ENCODE measurements at places on chromosomes 13 and 19. TPM values are rescaled to one million over a fixed set of nuclear protein-coding genes. Genes with fewer than 3 reads are reported as not detected.

DNA sequence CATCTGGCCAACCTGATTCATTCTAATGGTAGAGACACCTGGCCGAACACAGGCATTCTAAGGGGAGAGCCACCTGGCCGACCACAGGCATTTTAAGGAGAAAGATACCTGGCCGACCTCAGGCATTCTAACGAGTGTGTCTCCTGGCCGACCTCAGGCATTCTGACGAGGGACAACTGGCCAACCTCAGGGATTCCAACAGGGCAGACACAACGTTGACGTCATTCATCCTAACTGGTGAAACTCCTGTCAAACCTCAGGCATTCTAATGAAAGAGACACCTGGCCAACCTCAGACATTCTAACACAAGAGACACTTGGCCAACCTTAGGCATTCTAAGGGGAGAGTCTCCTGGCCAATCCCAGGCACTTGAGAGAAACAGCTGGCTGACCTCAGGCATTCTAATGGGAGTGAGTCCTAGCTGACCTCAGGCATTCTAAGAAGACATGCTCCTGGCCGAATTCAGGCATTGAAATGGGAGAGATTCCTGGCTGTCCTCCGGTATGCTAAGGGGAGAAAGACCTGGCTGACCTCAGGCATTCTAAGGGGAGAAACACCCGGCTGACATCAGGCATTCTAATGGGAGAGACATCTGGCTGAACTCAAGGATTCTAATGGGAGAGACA is 1352.5 kb downstream of the UQCRFS1 start:
- H3K4me3 ChIP-seq = no peak overlapping the region
- no peaks in the 10 kb centered on the region for H3K4me1 ChIP-seq
- H3K27me3 ChIP-seq = no peaks in the 10 kb centered on the region
- no peak overlapping the region for H3K27ac ChIP-seq
- DNase-seq = no peak
- no peaks in the 10 kb centered on the region for H3K36me3 ChIP-seq

PCSK4 gene
- 1.0 TPM for total RNA-seq

KIR3DL2 gene
- not detected for total RNA-seq

VSTM2B gene
- not detected for total RNA-seq

GRCh38 chr13:30943881-30944280 is 11.4 kb downstream of the TEX26 start:
- no peak overlapping the region for H3K4me3 ChIP-seq
- no peaks in the 10 kb centered on the region for H3K36me3 ChIP-seq
- H3K27ac ChIP-seq = no peak overlapping the region
- no peaks in the 10 kb centered on the region for H3K27me3 ChIP-seq

PLK5 gene
- total RNA-seq = not detected

SRRM5 gene
- not detected for total RNA-seq

- H3K27me3 ChIP-seq = no peaks in the 10 kb centered on the region
- H3K27ac ChIP-seq = no peak overlapping the region
- H3K4me3 ChIP-seq = no peak overlapping the region
- DNase-seq = no peak
- peaks cover 12% of the 10 kb centered on the region for H3K36me3 ChIP-seq
- no peaks in the 10 kb centered on the region for H3K4me1 ChIP-seq
These were observed 42.6 kb downstream of the EFNB2 start for GRCh38 chr13:106492588-106493475.

PLA2G4C gene
- total RNA-seq = 23.2 TPM

GRCh38 chr19:18590273-18591272 is 2.0 kb downstream of the REX1BD start:
- H3K4me3 ChIP-seq = no peak overlapping the region
- peaks cover 10% of the 10 kb centered on the region for H3K36me3 ChIP-seq
- H3K27ac ChIP-seq = no peak overlapping the region
- no peaks in the 10 kb centered on the region for H3K27me3 ChIP-seq
- peak; percentile 66 for DNase-seq

- H3K27ac ChIP-seq = no peak overlapping the region
- H3K4me1 ChIP-seq = no peaks in the 10 kb centered on the region
- H3K27me3 ChIP-seq = no peaks in the 10 kb centered on the region
- DNase-seq = peak; percentile 79
- no peak overlapping the region for H3K4me3 ChIP-seq
These were observed 91.1 kb downstream of the RNASEH2B start for GRCh38 chr13:51000571-51001260.

KLF12 gene
- total RNA-seq = 12.3 TPM

GRCh38 chr13:77099415-77099814 is 72.5 kb upstream of the FBXL3 start:
- peaks cover 24% of the 10 kb centered on the region for H3K36me3 ChIP-seq
- no peak overlapping the region for H3K4me3 ChIP-seq
- DNase-seq = no peak
- H3K27me3 ChIP-seq = no peaks in the 10 kb centered on the region
- no peak overlapping the region for H3K27ac ChIP-seq

SDHAF1 gene
- total RNA-seq = 34.9 TPM

DNA sequence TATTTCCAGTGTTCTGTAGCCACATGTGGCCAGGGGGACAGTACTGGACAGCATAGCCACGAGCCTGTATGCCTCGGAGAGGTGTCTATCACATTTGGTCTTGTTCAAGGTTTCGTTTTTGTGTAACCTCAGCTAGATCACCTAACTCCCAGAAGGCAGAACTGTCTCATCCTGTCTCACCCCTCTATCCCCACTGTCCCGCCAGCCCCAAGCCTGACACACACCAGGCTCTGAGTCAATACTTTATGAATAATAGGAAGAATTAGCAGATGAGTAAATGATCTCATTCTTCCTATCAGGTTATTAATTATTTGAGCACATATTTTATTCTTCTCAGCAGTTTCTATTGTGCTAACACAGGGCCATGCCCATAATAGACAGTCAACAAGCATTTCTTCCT is 132.2 kb downstream of the NUFIP1 start:
- H3K36me3 ChIP-seq = no peaks in the 10 kb centered on the region
- no peaks in the 10 kb centered on the region for H3K27me3 ChIP-seq
- H3K4me1 ChIP-seq = peaks cover 15% of the 10 kb centered on the region

DNA sequence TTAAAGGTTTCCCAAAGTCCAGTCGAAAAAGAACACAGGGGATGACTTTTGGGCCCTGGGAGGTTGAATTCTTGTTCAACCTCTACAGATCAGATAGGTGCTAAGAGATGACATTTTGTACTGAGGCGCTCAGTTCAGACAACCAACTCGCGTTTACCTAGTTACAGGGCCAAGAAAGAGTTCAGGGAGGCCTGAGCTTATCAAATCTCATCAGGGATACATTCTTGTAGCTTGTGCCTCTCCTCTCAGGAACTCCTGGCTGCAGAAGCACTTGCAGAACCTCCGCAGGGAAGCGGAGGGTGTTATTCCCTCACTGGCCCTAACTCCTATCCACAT is 825 bp downstream of the ZNF776 start:
- H3K36me3 ChIP-seq = peaks cover 35% of the 10 kb centered on the region
- H3K4me1 ChIP-seq = no peaks in the 10 kb centered on the region
- no peaks in the 10 kb centered on the region for H3K27me3 ChIP-seq
- no peak for DNase-seq
- peak overlapping the region; percentile 91 for H3K27ac ChIP-seq

DNA sequence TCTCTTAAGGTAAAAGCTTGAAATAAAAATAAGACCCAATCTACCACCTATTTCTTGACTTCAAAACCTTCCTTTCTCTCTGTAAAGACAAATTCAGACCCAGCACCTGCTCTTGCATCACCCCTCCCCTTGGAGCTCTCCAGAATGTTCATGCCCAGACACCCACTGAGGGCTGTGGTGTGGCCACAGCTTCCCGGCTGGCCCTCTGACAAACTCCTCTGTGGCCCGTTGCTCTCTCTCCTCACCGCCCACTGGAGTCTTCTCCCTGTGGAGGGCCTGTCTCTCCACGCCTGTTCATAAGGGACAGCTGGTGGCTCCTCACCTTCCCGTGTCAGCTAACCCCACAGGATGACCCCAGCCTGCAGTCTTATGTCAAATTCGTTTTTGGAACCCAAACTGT is 49.1 kb downstream of the TSSK6 start:
- H3K4me1 ChIP-seq = peaks cover 36% of the 10 kb centered on the region
- no peak overlapping the region for H3K27ac ChIP-seq
- no peak overlapping the region for H3K4me3 ChIP-seq
- H3K36me3 ChIP-seq = peaks cover 27% of the 10 kb centered on the region
- H3K27me3 ChIP-seq = no peaks in the 10 kb centered on the region

DNA sequence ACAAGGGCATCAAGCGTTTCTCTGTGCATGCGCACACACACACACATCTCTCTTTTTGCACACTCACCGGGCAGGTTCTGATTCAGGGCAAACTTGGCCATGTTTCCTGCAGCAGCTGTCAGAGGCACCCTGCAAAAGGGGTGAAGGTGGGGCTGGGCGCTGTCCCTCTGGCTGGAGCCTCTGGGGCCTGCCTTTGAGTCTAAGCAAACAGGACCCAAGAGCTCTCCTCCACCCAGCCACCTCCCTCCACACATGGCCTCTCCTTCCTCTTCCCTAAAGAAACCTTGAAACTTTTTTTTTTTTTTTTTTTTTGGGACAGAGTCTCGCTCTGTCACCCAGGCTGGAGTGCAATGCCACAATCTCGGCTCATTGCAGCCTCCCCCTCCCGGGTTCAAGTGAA is 5.3 kb downstream of the KANK3 start:
- H3K27ac ChIP-seq = no peak overlapping the region
- H3K4me1 ChIP-seq = no peaks in the 10 kb centered on the region
- no peaks in the 10 kb centered on the region for H3K36me3 ChIP-seq
- DNase-seq = no peak

DNA sequence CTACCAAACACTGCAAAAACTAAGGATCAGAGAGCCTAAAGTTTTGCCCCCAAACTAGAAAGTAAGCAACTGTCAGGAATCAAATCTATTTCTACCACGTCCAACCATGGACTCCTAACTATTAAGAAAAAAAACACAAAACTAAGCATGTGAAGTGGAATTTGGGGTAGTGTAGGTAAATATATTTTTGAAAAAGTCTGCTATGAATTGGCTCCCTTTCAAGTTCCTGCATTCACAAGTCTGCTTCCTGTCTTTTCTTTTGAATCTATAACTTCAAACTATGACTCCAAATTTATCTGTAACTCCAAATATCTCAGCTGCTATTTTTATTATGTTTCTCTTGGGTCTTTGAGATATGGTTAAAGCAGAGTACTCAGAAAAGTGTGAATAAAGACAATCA is 47.0 kb downstream of the PCDH9 start:
- H3K27ac ChIP-seq = no peak overlapping the region
- H3K4me1 ChIP-seq = no peaks in the 10 kb centered on the region
- DNase-seq = no peak
- H3K4me3 ChIP-seq = no peak overlapping the region
- no peaks in the 10 kb centered on the region for H3K27me3 ChIP-seq
- no peaks in the 10 kb centered on the region for H3K36me3 ChIP-seq

IL11 gene
- total RNA-seq = 0.16 TPM

ATXN8OS gene
- not detected for total RNA-seq

ZSCAN1 gene
- total RNA-seq = not detected

- no peaks in the 10 kb centered on the region for H3K27me3 ChIP-seq
- DNase-seq = no peak
- H3K4me1 ChIP-seq = no peaks in the 10 kb centered on the region
- H3K27ac ChIP-seq = no peak overlapping the region
These were observed 13.8 kb upstream of the SLITRK1 start for GRCh38 chr13:83895994-83896580.

SNRPD2 gene
- total RNA-seq = 201 TPM

DNA sequence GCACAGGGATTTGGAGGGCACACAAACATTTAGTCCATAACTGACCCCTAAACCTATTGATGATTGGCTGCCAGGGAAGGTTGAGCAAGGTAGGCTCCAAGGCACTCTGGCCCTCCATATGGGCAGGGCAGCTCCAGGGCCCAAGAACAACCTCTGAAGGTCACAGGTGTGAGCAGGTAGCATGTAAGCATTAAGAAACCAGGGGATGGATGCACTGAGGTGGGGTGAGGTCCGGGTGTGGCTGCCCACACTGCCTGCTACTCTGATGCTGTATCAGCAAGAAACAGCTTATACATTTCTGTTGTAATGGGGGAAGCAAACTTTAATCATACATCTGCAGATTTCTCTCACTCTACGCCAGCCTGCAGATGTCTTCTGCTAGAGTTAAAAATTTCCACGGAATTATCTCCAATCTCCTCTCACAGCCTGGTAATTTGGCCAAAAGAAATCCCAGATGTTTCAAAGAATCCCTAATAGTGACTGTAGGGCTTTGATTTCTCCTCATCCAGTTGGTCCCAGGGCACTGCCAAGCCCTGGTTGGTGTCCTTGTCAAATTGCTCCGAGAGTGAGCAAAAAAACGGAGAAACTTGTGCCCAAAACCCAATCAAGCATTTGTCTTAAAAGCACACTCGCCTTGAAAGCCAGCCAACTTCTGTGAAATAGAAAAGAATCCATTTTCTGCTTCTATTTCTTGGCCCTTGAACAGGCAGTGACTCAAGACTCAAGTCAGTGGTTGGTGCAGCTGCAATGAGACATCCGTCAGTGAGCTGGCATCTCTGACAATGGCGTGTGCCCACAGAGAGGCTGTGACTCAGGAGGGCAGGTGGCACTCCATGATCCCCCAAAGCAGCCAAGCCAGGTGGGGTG is 72.5 kb upstream of the MRI1 start:
- H3K4me1 ChIP-seq = no peaks in the 10 kb centered on the region
- H3K27ac ChIP-seq = no peak overlapping the region
- H3K27me3 ChIP-seq = no peaks in the 10 kb centered on the region
- H3K36me3 ChIP-seq = no peaks in the 10 kb centered on the region
- no peak overlapping the region for H3K4me3 ChIP-seq

DNA sequence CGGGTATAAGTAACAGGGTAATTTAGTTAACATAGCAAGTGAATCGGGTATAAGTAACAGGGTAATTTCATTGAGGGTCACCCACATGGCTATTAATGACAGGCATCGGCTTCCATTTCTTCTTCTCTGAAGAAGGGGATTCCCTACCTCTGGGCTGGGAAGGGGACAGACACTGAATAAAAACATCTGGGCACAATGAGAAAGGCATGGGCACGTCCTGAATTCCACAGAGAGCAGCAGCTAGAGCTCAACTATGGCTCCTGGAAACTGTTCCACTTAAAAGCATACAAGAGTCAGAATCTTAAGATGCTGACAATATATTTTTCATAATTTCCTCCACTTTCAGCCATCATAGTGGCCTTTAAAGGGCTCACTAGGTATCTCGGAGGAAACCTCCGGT is 51.8 kb downstream of the CRYL1 start:
- H3K27me3 ChIP-seq = no peaks in the 10 kb centered on the region
- H3K27ac ChIP-seq = no peak overlapping the region
- no peaks in the 10 kb centered on the region for H3K36me3 ChIP-seq
- no peaks in the 10 kb centered on the region for H3K4me1 ChIP-seq
- H3K4me3 ChIP-seq = no peak overlapping the region
- DNase-seq = no peak

LRRC63 gene
- not detected for total RNA-seq

Measured in right atrium auricular region (tissue), 2 donors.